GM04503 (cell line): ENCODE measurements at places on chromosomes 2 and 18.

DNA sequence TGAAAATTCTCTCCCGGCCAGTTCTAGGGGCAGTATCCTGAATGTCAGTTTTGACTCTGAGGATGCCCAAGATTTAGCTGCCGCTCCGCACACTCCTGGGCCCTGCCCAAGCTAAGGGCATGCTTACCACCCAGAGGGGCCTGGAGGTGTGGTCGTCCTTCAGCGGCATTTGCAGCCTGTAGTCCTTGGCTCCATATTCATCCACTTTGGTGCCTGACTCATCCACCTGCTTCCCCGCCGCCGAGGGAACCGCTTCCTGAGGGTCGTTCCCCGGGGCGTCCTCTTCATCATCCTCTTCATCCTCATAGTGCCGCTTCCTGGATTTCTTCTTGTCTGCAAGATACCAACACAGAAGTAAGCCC, 577 bp downstream of the ERCC3 start:
- no peak for DNase-seq

GRCh38 chr2:173997753-173998152, 32.6 kb upstream of the SP3 start:
- DNase-seq, result no peak

- DNase-seq, result no peak
These were observed 94.9 kb downstream of the TMEM131 start for GRCh38 chr2:97900806-97901205.

DNA sequence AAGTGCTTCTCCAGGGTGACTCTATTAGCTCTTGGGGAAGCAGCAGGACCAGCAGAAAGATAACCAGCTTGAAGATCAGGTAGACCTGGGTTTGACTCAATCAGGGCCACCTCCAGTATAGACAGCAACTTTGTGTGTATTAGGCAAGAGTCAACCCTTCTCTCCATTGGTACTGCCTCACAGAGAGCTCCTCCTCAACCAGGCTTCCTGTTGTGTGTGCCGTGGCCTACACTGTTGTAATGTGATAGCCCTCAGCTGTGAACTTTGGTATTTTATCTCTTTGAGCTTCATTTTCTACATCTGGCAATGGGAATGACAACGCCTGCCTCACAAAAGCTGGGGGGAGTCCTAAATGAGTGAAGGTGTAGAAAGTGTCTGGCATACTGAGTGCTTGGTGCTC, 17.0 kb upstream of the MAP3K20 start:
- DNase-seq, result no peak

DNA sequence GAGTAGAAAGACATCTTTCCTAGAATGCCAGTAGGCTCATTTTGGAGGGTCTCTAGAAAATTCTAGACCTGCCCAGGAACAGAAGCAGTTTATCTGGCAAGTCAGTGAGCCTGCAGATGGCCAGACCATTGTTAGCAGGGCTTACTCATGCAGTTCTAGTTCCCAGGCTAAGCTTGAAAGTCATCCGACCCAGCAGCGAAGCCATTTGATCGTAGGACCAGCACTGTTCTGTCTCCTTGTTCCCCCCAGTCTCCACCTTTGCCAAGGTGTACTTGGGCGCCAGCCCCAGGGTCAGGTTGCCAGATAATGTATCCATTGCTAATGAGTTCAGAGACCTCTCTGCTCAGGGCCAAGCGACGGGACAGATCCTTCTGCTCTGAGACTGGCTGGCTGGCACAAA, 70.1 kb downstream of the EPAS1 start:
- DNase-seq, result no peak

- no peak for DNase-seq
These were observed 89.8 kb downstream of the CABYR start for GRCh38 chr18:24228667-24229041.

GRCh38 chr18:8562070-8562469, 47.2 kb upstream of the RAB12 start:
- DNase-seq, result no peak

DNA sequence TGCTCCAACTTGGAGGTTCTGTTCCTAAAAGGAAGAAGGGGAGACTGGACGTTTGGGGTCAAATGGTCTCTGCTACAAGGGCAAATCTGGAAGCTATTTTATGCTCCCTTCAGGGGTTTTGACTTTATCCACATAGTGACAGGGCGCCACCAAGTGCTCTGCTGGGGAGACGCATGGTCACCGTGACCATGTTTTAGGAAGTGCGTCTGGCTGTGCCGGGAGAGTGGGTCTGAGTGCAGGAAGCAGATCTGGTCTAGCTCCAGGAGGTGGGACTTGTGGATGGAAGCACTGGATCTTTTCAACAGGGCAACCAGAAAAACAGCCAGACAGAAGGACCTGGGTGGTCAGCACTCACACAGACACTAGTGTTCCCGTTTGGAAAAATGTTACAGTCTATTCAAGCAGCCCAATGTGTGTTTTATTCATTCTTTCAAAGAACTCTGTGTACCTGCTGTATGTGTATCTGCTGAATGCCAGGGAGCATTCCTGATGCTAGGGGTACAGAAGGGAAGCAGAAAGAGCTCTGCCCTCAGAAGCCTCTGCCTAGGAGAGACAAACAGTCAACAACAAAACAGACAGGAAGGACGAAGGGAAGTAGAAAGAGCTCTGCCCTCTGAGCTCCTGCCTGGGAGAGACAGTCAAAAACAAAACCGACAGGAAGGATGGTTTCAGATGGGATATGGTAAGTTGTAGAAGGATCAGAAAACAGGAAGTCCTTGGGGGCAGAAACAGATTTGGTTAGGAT, 14.3 kb downstream of the IMPA2 start:
- peak; percentile 18 for DNase-seq

GRCh38 chr18:8298186-8298585, 311.1 kb upstream of the RAB12 start:
- DNase-seq, result no peak

DNA sequence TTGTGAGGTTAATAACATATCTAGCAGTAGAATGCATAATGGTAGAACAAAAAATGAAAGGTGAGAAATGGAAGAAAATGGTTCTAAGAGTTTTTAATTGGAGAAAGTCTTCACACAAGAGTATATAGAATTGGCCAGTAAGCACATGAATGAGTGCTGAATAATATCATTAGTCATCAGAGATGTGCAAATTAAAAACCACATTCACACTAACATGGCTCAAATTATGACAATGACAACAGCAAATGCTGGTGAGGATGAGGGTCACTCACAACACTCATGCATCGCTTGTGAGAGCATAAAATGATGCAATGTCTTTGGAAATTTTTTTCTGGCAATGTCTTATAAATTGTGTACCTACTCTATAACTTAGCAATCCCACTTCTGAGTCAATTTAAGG, 1355.4 kb upstream of the ACVR2A start:
- DNase-seq, result no peak

DNA sequence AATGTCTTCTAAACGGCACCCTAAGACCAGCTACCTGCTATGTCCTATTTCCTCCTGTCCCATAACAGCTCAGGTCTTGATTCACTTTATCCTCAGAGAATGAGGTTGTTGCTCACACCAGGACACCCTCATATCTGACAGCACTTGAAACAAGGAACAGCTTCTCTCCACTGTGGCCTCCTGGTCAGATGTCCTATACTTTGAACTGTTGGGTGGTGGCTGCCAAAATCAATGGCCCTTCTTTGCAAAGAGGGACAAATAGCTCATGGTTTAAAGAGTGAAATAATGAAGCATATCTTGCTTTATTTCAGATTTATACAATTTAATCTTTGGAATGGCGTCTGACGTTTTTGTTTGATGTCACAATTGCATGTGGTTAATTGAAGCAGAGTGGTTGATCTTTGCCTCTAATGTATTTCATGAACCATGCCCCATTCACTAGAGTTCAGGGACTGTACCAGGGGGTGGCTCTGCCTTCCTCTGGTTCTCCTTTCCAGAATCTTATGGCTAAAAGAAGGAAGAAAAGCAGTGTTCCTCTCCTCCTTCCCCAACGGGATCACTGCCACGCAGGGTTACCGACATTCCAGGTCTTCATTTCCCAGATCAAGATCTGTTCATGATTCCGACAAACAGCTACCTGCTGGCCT, 24.1 kb upstream of the ZCCHC2 start:
- DNase-seq, result no peak

GRCh38 chr2:122481244-122481622, 725.8 kb downstream of the TSN start:
- DNase-seq, result no peak

GRCh38 chr2:29325544-29325943, 210.3 kb downstream of the CLIP4 start:
- no peak for DNase-seq

DNA sequence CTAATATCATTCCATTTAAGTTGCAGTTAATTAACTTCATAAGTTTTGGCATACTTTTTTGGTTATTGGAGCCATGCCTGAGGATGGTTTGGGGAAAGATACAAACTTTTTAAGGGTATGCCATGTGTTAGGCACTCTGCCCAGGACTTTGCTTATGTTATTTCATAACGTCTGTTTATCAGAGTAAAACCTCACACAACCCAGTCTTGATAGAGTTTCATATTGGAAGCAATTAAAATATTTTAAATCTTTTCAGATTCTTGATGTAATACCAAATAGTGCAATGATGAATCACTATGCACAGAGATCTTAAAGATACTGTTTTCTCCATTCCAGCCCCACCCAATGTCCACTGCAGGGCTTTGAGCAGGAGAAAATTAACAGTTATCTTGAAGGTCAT, 529.1 kb upstream of the HNMT start:
- peak; percentile 4 for DNase-seq

DNA sequence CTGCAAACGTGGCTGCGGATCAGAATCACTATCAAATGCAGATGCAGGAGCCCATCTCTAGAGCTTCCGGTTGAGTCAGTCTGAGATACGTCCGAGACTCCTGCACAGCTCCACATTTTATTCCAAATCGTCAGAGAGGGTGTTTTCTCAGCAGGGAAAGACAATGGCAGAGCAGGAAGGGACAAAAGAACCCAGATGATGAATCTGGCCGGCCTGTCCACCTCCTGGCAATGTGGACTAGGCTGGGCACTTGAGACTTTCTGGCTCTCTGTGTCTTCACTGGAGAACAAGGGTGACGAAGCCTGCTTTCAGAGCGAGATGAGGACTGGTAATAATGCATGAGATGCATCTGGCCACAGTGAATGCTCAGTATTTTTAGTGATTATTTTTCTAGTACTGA, 255.9 kb upstream of the MYT1L start:
- DNase-seq, result no peak

GRCh38 chr2:188884046-188884445, 90.1 kb upstream of the COL3A1 start:
- no peak for DNase-seq

GRCh38 chr2:143524559-143525401, 395.6 kb downstream of the ARHGAP15 start:
- peak; percentile 89 for DNase-seq

DNA sequence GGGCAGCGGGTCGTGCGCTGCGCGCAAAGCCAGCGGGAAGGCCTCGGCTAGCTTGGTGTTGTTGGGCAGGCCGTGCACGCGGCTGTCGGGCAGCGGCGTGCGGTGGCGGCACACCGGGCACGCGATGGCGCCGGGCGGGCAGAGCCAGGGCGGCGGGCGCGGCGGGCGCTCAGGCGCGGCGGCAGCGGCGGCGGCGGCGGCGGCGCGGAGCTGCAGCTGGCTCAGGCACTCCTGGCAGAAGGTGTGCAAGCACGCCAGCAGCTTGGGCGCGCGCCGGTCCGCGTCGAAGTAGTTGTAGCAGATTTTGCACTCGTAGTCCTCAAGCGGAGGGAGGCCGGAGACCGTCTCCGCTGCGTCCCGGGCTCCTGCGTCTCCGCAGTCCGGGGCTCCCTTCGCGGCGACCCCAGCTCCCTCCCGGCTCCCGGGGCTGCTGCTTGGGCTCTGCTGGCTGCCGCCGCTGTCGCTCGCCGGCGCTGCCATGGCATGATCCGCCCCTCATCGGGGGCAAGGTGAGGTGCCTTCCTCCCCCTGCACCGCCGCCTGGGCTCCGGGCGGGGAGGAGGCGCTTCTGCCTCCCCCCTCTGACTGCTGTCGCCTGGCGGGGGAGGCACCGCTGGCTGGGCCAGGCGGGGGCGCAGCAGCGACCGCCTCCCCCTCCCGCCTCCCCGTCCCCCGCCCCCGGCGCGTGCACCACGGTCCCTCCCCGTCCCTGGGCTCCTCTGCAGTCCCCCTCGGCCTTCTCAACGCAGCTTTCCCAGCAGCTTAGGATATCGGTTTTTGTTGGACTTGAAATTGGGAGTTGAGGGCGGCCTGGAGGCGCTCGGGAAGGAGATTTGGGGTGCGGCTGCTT, 21.0 kb upstream of the PAX3 start:
- no peak for DNase-seq

DNA sequence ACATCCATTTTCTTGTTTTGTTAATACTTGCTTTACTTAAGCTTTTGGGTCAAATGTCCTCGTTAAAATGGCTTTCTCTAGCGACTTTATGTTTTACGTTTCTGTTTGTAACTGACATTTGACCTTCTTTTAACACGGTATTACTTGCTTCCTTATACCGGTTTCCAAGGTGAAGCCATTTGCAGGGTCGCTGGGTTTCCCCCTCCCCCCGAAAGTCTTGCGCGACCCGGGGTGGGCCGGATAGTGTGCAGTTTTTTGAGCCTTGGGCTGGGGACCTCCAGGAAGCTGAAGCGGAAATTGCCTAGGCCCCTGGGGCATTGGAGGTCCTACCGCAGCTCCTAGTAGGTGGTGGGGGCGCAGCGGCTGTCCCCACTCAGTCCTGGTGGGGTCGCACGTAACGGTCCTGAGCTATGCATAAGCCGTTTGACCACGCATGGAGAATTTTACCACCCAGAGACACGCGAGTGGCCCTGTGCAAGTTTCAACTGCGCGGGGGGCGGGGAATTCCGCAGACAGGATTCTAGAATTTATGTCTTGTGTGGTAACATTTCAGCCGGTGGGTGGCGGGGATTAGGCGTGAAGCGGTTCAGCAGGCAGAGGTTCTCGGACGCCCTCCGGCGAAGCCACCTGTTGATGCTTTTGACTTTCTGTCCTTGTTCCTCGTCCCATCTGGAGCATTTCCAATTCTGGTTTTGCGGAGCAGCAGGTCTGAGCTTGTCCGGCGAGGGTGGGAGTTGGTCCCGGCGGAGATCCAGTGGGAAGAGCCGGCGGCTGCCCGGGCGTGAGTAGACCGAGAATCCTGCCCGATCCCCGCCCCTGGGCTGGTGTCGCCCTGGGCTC, 2.4 kb downstream of the CFLAR start:
- no peak for DNase-seq

DNA sequence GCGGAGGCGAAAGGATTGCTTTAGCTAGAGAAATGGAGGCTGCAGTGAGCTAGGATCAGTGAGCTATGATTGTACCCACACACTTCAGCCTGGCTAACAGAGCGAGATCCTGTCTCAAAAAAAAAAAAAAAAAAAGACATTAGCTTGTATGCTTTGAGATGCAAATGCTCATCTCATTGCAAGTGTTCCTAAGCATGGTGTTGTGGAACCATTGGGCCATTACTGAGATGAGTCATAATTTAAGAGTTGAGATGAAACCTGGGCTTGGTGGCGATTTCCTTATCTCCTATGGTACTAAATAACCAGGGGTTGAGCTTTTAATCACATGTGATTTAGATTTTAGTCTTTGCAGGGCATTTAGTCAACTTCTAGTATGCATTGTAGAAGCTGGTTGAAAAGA, 2.2 kb downstream of the PLEKHA3 start:
- DNase-seq, result no peak

DNA sequence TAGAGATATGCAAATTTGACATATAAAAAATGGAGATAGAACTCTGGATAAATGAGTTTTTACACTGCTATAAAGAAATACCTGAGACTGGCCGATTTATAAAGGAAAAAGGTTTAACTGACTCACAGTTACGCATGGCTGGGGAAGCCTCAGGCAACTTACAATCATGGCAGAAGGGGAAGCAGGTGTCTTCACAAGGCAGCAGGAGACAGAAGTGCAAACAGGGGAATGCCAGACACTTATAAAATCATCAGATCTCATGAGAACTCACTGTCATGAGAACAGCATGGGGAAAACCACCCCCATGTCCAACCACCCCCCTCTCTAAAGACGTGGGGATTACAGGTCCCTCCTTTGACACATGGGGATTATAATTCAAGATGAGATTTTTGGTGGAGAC, 1540.2 kb upstream of the SLC39A10 start:
- DNase-seq, result no peak
